ENCODE measurements at places on chromosomes 7 and 10.

GRCh38 chr7:3461923-3462322 lies 160.9 kb downstream of the SDK1 start:
- DNase-seq, result no peak

DNA sequence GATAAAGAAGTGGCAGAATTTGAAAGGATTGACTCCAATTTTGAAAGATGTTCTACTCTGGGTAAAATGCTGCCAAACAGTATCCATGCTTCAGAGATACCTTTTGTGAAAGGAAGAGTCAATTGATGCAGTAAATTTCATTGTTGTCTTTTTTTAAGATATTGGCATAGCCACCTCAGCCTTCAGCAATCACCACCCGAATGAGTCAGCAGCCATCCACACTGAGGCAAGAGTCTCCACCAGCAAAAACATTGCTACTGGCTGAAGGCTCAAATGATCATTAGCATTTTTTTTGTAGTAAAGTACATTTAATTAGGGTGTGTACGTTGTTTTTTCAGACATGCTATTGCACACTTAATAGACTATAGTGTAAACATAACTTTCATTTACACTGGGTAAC lies 31.7 kb upstream of the CYP26C1 start:
- peak; percentile 12 for DNase-seq

- peak; percentile 19 for DNase-seq
Measured at GRCh38 chr7:51316666-51317581, at the start of gene COBL. COBL (minus strand) TSS chr7:51316809; CDS start chr7:51316633, 176 bp downstream.

DNA sequence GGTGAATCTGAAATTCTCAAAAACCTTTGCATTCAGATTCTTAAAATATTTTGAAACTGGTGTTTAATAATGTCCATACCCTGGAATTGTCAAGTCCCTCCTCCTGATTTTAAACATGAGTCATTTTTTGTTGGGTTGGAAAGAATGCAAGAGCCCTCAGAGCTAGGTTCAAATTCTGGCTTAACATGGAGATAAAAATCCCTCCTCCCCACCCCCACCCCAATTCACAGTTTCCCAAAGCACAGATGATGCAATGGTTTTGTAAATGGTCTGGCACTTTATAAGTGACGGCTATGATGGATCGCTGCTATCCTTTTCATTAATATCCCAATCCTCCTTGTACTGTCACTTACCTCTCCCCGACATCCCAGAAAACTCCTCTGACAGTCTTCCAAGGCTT lies 332.8 kb downstream of the PLXNA4 start:
- DNase-seq, result no peak

- peak; percentile 72 for DNase-seq
Measured at GRCh38 chr7:131606346-131607290, 50.2 kb upstream of the PODXL start.

GRCh38 chr7:141515941-141516340 lies 35.3 kb upstream of the AGK start:
- no peak for DNase-seq

DNA sequence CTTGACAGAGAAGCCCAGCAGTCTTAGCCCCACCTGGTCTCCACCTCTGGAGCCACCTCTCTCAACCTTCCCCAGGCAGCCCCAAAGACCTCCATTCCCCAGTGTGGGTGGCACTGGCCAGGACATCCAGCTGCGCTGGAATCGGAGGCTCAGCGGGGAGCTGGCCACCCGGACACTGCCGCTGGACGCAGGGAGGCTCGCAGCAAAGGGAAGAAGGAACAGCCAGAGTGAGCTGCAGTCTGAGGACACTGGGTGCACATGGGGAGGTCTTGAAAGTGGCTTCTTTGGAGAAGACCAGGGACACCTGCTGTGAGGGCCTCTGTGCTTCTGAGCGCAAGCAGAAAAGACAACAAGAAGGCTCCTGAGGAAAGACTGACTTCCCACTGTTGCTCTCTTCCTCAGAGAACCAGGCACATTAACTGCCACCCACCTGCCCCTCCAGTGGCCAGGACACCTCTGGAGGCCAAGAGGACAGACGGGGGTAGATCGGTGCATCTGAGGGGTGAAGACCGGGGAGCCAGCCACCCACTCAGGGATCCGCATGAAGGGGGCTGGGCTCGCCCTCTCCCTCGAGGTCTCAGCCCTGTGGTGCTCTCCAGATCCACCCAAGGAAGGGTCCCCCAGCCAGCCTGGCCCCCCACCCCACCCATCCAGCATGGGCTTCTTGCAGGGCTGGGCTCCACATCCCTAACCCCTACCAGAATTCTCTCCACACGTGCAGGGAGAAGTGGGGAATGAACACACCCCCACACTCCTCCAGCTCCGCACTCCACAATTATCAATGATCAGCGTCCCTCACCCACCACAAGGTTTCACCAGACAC lies 1.8 kb downstream of the CAMK2B start:
- DNase-seq, result no peak

DNA sequence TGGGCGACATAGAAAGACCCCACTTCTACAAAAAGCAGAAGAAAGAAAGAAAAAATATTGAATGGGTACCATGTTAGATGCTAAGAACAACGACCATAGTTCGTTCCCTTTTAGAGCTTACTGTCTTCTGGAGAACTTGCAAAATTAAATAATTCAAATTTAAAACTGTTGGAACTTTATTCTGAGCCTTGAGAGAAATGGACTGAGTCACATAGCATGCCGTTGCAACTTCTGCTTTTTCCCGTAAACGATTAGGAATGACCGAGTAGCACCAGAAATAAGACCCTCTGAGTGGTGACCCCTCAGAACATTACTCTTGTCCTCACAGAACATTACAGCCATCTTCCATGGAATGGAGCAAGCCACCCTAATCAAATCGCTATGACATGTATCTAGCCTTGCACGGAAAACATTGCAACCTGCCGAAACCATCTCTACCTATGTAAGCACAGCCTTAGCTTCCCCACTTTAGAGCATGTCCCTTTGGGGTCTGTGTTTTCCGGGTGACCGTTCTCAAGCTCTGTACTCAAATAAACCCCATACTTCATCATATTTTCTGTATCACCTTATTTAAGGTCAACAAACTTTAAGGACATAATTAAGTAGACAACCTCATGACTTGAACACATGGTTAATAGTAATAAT lies 179.1 kb downstream of the PRKCQ start:
- peak; percentile 36 for DNase-seq

GRCh38 chr10:80411681-80412220 lies 3.4 kb downstream of the PRXL2A start:
- peak; percentile 58 for DNase-seq

DNA sequence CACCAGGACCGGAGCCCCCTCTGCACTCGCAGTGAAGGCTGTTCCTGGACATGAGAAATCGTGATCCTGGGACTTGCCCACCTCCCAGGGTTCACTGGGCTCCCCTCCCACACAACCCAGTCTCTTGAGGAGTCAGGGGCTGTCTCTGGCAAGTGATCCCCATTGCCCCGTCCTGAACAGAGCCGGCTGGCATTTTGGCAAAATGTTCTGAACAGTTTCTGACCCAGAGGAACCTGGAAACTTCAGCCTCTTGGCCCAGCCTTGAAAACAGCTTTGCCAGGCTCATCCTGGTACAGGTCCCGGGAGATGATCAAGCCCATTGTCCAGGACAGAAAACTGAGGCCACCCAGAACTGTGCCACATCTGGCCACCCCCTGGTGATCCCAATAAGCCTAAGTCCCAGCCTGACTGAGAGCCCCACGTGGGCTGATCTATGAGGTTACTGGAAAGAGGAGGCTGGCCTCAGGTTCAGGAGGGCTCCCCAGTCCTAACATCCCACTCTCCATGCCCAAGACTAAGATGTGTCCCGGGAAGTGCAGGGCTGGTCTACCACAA lies 115.7 kb downstream of the OAT start:
- DNase-seq, result no peak

- no peak for DNase-seq
Measured at GRCh38 chr10:132305654-132306342, 2.0 kb downstream of the STK32C start.

- peak; percentile 84 for DNase-seq
Measured at GRCh38 chr7:118195837-118196474, 12.0 kb downstream of the LSM8 start.

DNA sequence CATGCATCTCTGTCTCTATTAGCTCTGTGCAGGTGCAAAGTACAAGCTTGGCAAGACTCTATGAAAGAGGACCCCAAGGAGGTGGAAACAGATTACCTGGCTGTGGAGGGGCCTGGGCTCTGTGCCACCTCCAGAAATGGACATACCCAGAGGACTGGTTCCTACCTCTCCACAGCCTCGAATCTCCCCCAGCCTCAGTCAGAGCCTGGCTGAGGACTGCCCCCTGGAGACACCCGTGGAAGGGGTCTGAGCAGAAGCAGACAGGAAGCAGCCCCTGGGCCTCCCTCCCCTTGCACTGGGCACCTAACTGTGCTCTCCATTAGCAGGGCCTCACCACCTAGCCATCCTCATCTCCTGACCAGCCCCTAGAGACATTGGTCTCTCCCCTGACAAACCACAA lies 92.0 kb downstream of the DLG5 start:
- no peak for DNase-seq

GRCh38 chr10:65940816-65941662 lies 984.8 kb upstream of the LRRTM3 start:
- DNase-seq, result no peak

GRCh38 chr10:32854435-32854834 lies 103.6 kb downstream of the ITGB1 start:
- no peak for DNase-seq

GRCh38 chr7:2734751-2735571 lies 47.0 kb downstream of the AMZ1 start:
- peak; percentile 98 for DNase-seq

DNA sequence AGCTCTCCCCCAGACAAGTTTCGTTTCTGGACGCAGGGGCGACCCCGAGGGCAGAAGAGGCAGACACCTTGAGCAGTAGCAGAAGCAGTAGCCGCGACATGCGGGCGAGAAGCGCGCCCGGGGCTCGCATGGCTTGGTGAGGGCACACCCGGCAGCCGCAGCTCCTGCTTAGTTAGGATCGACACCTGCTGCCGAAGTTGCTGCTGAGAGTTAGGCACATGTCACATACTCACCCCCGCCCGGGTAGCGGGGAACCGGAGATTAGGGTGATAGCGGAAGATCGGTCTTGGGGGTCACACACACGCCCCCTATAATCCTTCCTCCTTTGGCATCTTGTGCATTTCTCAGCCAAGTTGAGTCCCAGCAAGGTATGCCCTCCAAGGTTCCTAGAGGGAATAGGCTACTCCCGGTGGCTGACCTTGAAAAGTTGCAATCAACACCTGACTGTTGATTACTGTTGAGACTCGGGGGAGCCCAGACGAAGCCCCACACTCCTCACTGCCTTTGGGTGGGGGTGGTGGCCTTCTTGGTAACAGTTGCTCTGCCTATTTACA lies 668 bp downstream of the GPR37 start:
- DNase-seq, result peak; percentile 23

GRCh38 chr7:70597066-70597465 lies 534.9 kb upstream of the GALNT17 start:
- peak; percentile 66 for DNase-seq

GRCh38 chr7:128889121-128889520 lies 21.4 kb downstream of the KCP start:
- no peak for DNase-seq

DNA sequence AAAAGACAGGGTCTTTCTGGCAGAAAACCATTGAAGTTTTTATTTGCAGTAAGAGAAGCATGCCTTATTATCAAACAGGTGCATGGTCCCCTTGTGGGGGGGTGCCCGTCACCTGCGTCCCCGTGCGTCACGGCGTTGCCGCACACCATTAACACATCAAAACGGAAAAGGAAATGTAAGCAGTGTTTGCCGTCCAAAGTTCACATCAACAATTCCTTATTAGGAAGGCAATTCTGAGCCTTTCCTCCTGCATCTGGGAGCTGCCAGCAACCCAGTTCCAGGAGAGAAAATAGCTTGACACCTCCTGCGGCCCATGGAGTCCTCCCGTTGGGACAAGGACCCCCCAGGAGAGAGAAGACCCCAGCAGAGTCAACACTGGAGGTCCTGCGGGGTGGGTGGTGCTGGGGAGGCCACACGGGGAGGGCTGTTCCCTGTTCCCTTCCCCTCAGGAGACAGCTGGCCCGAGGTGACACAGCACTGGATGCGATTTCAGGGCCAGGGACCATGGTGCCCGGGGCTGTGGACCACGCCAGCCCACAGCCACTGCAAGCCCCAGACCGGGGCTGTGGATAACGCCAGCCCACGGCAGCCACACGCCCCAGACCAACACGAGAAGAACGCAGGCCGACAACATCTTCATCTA lies 39.5 kb downstream of the DIP2C start:
- no peak for DNase-seq

DNA sequence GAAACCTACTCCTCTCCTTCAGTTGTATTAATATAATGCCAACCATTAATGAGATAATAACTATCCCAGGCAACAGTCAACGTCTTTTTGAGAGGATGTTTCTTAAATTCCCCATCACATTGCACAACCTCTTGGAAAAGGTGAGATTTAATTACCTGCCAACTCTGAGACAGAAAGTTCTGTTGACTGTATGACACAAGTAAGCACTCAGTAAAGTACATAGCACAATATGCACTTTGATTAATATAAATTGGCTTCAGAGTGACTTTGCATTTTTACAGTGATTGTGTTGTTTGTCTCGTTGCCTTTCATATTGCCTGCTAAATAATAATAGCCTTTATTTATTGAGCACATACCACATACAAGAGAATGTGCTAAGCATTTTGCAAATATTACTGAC lies 46.7 kb downstream of the CAV1 start:
- DNase-seq, result no peak

- no peak for DNase-seq
Measured at GRCh38 chr7:66769833-66770512, 29.4 kb downstream of the RABGEF1 start.

GRCh38 chr7:49631071-49631815 lies 142.2 kb upstream of the VWC2 start:
- peak; percentile 69 for DNase-seq

DNA sequence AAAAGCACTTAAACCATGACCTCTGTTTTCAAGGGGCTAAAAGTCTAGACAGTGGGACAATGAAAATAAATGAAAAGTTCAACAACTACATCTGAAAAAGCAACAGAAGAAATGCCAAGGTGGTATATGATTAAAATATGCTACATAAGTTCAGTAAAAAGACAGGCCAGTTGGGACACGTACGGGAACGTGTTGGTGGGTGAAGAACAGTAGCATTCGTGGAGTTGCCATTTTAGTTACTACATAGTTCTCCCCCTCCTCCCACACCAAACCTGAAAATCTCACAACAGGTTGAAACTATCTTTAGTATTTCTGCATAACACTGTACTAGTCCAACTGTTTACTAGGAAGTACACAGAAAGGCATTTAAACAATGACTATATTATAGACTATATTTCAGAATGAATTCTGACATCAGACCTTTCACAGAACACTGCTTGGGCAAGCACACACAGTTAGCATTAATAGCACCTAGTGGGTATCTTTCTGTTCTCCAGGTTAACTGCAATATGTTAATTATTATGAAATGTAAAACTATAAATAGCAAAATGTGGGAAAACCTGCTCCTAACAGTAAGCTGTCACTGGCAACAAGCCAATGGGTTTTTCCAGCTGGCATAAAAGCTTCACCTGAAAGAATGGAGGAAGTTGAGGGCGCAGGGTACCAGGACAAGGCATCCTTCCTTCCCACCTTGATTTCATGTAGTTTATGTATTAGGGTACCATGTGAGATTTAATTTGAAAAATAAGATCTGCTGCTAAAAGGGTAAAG lies 135.0 kb downstream of the STRA8 start:
- DNase-seq, result no peak

Data from hematopoietic multipotent progenitor cell treated with erythropoietin and hydrocortisone succinate and interleukin-3 and kit ligand, for 4 days (in vitro differentiated cells).